Esophagus squamous epithelium (tissue), 5 donors: ENCODE measurements at places on chromosomes 12 and 14.

GRCh38 chr12:6899837-6900519 lies 4.6 kb upstream of the LRRC23 start:
- DNase-seq: no peak

DNA sequence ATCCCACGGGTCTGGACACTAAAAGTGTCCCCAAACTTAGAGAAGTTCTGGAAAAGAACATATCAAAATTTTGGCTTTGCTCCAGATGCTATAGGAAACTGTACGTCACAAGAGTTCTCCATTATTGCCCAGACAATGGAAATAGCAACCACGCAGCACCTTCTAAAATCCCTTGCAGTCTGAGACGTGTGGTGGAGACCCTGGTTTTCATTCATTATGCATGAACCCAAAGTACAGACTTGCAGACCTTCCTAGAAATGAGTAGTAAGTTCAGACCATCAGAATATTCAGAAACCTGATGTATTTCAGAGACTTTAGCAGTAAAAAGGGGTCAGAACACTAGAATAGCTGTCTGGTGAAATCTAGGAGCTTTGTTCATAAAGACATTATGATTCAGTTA lies 50.0 kb upstream of the BCL2L14 start:
- DNase-seq: no peak

- no peak for DNase-seq
Observed at GRCh38 chr14:75418850-75419768, 8.7 kb upstream of the JDP2 start.

- no peak for DNase-seq
Observed at GRCh38 chr14:87492561-87492960, 500.4 kb downstream of the GALC start.

DNA sequence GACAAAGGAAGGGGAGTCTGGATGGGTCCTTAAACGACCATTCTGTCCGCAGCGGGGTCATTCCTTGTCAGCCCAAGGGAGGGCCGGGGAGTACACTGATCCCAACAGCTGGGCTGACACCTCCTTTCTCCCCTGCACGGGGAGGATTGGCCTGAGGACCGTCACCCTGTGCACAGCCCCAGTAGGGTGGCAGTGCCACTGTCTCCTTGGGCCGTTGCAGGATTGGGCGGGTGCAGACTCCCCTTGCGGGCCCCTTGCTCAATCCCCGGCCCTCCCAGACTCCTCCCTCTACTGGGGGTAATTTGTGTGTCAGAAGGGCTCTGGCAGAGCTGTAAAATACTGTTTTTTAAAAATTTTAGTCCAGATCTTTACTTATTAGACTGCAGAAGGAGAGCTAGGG lies 12.6 kb upstream of the AMN start:
- no peak for DNase-seq

DNA sequence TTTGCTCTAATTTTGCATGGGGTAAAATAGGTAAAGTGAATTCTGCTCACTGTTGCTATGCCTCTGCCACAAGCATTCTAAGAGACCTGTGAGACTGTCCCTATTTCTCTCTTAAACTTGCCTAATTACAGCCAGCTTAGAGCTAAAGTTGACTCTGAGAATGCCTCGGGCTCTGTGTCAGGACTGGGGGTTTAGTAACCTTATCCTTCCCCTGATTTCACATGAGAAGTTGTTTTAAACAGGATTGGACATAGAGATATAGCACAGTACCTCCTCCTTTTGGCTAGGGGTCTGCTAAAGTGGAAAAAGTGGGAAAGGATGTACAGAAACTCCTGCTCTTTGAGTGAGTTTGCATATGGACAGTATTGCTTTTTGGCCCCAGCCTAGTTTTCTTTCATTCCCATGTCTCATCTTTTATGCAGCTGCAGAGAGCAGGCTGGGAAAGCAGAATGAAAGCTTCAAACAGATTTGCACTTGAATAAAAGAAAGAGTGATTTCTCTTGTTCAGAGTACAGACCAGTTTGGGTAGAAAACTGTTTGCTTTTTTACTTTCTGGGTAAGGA lies 122.0 kb downstream of the RAD51B start:
- DNase-seq: no peak
